ENCODE measurements at places on chromosomes 2 and 18.

DNA sequence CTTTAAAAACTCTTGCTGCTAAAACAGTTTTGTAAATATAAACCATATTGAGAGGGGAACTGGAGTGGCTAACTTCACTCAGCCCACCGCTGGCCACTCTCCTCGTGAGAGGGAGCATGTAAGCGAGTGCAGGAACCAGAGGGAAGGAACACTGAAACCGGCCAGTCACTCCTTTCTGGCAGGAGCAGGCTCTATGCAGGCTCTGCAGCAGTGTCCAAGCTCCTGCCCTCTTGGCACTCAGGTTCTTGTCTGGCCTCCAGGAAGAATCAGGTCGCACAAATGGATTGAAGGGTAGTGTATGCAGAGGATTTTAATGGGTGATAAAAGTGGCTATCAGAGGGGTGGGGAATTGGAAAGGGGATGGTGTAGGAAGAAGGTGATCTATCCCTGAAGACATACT, 157.7 kb downstream of the TMX3 start:
- no peak for DNase-seq

GRCh38 chr2:145221032-145221431, 701.1 kb upstream of the ZEB2 start:
- DNase-seq = no peak

GRCh38 chr2:61426267-61426897, 44.5 kb downstream of the USP34 start:
- DNase-seq = peak; percentile 66

DNA sequence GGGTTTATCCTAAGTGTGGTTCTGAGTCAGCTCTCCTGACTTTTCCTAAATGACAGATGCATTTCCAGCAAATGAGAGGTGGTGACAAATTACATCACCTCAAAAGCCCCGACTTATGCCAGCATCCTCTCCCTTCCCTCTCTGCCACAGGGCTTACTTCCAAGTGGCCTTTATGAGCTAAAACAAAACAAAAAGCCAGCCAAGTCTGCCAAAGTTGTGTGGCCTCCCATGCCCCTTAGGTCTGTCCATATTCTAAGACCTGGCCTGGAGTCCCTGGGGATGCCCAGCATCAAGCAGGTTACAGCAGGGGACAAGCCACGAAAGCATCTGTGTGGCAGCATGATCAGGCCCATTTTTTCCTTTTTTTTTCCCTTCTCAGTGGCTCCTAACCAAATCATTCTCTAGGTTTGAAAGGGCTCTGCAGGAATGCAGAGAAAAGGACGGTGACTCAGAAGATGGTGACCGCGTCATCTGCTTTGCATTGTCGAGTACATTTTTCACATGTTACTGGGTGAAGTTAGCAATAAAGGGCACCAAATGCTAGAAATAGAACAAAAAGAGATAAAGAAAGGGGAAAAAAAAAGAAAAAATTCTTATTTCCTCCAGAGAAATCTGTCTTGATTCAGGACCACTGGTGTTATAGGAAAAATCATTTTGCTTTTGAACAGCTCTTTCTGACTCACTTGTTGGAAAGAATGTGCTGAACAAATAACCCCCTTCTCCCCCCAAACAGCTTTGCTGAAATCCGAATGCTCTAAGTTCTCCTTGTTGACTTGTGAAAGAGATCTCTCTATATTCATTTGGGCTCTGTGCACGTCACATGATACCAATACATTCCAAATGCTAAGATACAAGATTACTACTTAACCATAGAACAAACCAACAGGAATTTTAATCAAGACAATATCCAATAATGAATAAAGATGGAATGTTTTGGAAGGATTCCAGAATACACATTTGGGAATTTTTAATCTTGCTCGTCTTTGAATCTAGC, 178.7 kb downstream of the EN1 start:
- no peak for DNase-seq

- no peak for DNase-seq
Measured at GRCh38 chr2:204749319-204749718, 204.0 kb downstream of the PARD3B start.

- DNase-seq = peak; percentile 70
Measured at GRCh38 chr18:70428439-70428838, 139.6 kb downstream of the SOCS6 start.

- DNase-seq = peak; percentile 33
Measured at GRCh38 chr18:46677611-46678010, 20.6 kb upstream of the LOXHD1 start.

DNA sequence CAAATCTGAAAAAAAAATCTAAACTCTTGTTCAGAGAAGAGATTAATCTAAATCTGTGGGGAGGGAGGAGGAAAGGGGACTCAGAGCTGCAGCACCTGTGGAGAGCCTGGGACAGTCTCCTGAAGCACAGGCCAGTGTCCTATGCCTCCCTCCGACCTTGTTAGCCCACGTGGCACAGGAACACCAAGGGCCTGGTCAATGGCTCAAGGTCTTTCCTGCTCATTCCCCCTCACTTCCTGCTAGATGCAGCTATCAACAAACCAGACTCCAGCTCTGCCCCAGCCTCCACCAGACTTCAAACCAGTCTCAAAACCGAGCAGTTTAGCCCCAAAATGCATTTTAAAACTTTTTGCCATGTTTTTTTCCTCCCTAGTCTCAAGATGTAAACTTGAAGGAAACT, 20.1 kb upstream of the SULT1C3 start:
- DNase-seq = no peak

- DNase-seq = no peak
Measured at GRCh38 chr18:12279781-12280531, 25.8 kb downstream of the CIDEA start.

DNA sequence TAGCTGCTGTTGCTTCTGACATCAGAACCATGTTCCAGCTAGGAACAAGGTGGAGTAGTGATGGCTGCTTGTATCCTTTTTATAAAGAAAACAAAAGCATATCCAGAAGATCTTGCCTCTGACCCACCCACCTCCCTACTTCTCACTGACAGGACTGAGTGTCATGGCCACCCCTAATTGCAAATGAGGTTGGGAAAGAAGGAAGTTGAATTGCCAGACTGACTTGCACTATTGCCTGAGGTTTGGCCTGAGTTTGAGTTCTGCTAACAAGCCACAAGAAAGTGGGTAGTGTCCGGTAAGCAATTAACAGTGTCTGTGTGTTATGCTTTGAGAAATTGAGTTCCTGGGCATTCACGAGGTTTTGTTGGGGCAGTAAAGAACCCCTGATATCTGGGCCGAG, 22.8 kb downstream of the SGPP2 start:
- DNase-seq = no peak

DNA sequence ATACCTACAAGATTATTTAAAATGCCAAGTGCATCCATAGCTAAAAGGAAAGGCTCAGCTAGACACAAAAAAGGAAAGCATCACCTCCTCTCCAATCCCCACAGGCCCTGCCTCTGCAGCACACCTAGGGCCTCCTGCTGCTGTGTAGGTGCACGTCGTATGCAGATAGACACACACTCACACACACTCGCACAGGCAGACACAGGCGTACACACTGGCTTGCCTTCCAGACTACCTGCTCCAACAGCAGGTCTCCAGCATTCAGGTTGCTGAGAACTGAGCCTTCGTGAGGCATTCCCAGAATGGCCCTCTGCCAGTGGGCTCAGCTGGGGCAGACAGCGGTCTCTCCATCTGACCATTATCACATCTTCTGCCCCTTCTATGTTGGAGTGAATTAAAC, 35.3 kb upstream of the FRZB start:
- DNase-seq = no peak

GRCh38 chr18:34744569-34744968, 34.5 kb downstream of the DTNA start:
- DNase-seq = no peak
